ENCODE measurements at places on chromosomes 7 and 10. TPM values are rescaled to one million over a fixed set of nuclear protein-coding genes. Genes with fewer than 3 reads are reported as not detected.

The NUTM2A gene
- 6.1 TPM for total RNA-seq

The GRM3 gene
- 0.12 TPM for total RNA-seq

The KCNIP2 gene
- total RNA-seq, result 6.8 TPM

DNA sequence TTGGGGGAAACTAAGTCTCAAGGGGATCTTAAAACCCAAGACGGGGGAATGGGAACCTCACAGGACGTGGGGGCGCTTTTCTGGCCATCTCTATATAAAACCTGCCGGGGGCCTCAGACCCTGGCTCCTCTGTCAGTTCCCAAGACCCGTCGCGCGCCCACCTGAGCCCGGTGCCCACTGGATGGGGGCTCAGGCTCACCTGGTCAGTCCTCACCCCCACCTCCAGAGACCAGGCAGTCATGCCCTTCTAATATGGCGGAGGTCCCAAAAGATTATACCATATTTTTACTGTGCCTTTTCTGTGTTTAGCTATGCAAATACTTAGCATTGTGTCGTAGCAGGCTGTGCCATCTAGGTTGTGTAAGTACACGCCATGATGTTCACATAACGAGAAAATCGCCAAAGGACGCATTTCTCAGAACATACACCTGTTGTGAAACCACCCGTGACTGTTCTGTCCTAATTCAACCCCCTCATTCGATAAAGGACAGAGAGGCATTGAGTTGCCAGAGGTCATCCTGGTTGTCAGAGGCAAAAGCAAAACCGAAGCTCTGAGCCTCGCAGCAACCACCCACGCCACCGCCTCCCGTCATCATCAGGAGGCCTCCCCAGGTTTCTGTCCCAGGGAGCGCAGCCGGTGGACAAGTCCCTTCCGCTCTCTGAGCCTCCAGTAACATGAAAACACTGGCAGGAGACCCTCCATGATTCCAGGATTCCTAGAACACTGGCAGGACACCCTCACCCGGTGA lies 28.9 kb downstream of the OAT start:
- no peak for DNase-seq

DNA sequence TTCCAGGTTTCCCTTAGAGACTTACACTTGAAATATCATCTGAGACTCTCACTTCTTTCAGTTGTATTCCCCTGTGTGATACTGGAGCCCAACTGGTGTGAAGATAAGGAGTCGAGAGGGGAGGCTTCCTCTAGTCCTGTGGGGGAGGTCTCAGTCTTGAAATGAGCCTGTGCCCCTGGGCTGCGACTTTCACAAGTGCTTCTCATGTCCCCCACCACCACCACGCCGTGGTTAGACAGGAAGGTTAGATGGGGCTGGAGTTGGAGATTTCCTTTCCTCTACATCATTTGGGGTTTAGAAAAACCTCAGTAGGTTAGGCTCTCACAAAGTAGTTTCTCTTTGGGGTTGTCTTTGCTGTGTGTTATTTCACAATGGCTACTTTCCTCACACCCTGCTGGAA lies 25.6 kb upstream of the MKX start:
- no peak for DNase-seq

- no peak for DNase-seq
Measured at GRCh38 chr10:127254276-127254675, 57.9 kb upstream of the INSYN2A start.

- no peak for DNase-seq
Measured at GRCh38 chr10:49104323-49104722, 11.0 kb downstream of the VSTM4 start.

- DNase-seq, result no peak
Measured at GRCh38 chr10:74586088-74586585, 240.3 kb upstream of the KAT6B start.

DNA sequence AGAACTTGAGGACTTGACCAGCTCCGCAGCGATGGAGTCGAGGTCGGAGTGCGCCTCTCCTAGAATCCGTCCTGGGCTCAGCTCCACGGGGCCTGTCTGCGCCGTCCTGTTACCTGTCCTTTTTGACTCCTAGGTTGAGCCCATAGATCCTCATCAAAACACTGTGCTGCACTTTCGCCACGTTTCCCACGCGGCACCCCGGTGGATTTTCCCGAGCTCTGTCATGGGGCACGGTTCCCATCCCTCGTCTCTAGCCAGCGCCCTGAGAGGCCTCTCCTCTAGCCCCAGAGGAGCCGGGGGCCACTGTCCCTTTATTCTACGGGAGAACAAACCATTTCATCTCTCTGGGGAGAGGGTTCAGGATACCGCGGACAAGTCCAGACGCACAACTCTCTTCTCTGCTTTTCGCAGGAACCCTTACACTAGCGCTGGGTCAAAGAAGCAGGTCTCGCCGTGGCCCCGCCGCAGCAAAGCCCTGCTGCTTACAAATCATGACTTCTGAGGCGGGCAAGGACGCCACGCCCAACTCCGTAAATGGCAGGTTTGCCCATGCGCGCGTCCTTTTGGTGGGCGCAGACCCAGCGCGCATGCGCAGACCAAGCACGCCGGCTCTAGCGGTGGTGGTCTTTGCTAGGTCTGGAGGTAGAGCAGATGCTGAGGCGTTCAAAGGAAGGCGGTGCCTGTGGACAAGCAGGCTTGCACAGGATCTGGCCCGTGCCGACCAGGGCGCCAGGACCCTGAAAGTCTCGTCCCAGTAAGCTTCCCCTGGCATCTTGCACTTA lies 10.3 kb upstream of the ANKRD7 start:
- DNase-seq, result peak; percentile 89

DNA sequence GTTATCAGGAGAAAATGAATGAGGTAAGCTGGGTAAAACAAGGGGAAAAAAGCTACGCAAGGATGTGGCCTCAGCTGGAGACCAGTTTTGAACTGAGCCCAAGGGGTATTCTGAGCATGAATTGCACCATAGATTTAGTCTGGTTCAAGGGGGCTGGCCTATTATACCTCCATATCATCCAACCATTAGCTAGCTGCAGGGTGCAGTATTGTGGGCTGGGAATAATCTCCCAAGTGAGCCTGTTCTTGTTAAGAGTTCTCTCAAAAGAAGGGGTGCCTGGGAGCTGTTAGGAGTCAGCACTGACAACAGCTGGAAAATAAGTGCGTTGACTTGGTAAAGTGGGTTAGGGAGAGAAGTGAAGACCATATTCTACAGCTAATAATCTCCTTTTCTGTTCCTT lies 8.0 kb downstream of the TAS2R16 start:
- no peak for DNase-seq

DNA sequence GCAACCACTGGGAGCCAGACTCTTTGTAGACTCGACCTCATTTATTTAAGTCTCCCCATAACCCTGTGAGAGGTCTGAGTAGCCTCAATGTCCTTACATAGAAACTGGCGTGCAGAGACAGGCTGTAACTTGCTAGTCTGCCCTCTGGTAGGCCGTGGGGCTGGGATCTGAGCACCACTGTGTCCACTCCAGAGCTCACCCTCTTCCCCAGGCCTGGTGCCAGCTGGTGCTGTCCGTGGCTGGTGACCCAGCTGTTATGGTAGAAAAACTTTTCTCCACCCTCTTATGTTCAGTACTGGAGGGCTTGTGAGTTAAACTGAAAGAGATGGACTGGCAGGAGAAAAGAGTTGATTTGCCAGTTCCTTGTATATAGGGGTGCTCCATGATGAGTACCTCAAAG lies 41.9 kb downstream of the ADAMTS14 start:
- no peak for DNase-seq

- DNase-seq, result no peak
Measured at GRCh38 chr10:7545792-7546191, 121.0 kb downstream of the ITIH5 start.

GRCh38 chr7:27175626-27176523 lies 1.8 kb upstream of the HOXA10 start:
- no peak for DNase-seq

All from testis (tissue), 5 donors.